ENCODE measurements at places on chromosomes 6 and 20.

GRCh38 chr6:24476631-24477030, 12.7 kb downstream of the GPLD1 start:
- no peak for DNase-seq

DNA sequence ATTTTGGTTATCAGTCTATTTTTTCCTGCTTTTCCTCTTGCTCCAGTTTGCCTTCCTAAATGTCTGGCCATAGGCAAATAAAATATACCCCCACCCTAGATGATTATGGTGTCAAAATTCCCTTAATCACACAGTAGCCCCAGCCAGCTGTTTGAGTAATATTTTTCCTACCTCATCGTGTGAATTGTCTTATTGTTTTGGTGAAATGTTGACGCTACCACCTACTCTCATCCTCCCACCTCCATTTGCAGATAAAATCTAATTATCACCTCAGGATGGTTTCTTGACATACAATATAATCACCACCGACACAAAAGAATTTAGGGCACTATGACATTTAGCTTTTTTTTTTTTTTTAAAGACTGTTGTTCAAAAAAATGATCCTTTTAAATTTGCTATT, 44.1 kb upstream of the FUCA2 start:
- no peak for DNase-seq

GRCh38 chr6:52529311-52529710, 47.5 kb downstream of the TRAM2 start:
- no peak for DNase-seq

DNA sequence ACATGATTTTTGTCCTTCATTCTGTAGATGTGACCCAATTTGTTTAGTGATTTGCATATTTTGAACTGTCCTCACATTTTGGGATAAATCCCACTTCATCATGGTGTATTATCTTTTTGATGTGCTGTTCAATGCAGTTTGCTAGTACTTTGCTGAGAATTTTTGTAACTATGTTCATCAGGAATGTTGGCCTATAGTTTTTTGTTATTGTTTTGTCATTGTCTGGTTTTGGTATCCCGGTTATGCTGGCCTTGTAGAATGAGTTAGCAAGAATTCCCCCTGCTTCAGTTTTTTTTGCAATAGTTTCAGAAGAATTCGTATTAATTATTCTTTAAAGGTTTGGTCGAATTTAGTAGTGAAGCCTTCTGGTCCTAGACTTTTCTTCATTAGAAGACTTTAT, 11.9 kb downstream of the KIF25 start:
- no peak for DNase-seq

GRCh38 chr20:64065974-64066343, 3.0 kb downstream of the TCEA2 start:
- no peak for DNase-seq

GRCh38 chr20:40241596-40242343, 447.3 kb downstream of the MAFB start:
- DNase-seq = no peak

- no peak for DNase-seq
Measured at GRCh38 chr20:20063941-20064702, 11.8 kb downstream of the CFAP61 start.

DNA sequence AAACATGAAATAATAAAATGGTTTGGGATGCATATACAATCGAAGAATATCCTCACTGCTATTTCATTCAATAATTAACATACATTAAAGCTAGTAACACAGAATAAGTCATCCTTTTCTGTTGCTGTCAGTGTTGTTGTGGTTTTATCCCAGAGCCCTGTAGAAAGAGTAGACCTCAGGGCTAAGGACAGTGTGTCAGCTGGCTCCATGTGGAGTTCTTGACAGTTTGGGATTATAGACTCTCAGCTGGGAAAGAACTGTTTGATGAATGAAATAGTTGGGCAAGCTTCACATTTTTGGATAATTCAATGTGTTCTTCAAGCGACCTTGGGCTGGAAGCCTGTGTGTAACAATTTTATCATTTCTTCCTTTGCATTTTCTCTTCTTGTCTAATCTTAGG, 10.1 kb downstream of the UTRN start:
- DNase-seq = no peak

GRCh38 chr6:149225370-149225769, 92.1 kb upstream of the TAB2 start:
- no peak for DNase-seq

DNA sequence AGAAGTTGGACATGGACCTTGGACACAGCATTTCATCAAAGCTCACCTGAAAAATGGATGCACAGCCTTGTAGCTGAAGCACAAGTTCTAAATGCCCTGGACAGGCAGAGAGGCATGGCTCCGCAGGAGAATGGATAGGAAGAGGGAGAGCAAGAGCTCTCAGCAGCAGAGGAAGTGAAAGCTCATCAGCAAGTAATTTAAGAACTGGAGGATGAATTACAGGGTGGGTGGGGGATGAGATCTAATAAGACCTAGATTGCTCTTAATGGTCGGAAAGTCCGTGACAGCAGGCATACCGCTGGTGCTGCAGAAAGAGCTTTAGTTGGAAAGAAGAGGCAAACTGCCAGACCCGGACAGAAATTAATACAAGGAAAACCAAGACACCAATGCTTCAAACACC, 37.3 kb upstream of the SAYSD1 start:
- DNase-seq = no peak

- no peak for DNase-seq
Measured at GRCh38 chr6:107124934-107125348, 9.6 kb upstream of the BEND3 start.
